ENCODE measurements at places on chromosomes 5 and 9.
A peak's percentile ranks its signal among the peaks of the same experiment; 100 is the strongest.

- DNase-seq, result no peak
Observed at GRCh38 chr5:80343067-80343466, 23.3 kb downstream of the SPZ1 start.

- DNase-seq, result no peak
Observed at GRCh38 chr9:3906437-3907213, 380.8 kb upstream of the RFX3 start.

DNA sequence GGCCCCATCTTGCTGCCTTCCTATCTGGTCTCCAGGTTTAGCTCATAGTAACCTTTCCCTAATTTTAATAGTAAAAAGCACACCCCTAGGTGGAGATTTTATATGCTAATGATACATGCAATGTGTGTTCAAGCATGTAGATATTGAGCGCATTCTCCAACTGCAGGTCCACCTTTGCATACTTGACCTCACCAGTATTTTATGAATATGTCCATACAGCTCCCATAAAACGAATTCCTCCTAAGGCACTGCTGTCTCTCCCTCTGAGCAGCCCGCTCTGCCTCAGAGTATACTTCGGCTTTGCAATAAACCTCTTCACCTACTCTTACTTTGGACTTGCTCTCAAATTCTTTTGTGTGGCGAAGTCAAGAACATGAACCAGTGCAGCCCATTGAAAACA is 153.3 kb downstream of the RAB3C start:
- DNase-seq, result no peak

- DNase-seq, result peak; percentile 37
Observed at GRCh38 chr9:6715755-6716643, 41.8 kb upstream of the KDM4C start.

All from T-helper 22 cell (primary cell).